ENCODE measurements at places on chromosomes 3 and 15.

GRCh38 chr3:98906230-98906629 is 4.7 kb upstream of the DCBLD2 start:
- no peak for DNase-seq

DNA sequence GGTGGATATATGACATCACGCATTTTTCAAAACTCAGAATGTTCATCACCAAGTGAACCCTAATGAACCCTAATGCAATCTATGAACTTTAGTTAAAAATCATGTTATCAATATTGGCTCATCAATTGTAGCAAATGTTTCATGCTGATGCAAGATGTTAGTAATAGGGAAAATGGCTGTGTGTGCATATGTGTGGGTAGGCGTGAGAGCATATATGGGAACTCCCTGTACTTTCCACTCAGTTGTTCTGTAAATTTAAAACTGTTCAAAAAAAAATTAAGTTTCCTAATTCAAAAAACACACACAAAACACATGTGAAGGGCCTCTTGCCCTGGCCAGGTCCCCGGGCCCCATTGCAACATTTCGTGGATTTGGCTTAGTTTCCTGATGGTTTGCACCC is 89.7 kb upstream of the PROK2 start:
- DNase-seq: no peak

GRCh38 chr15:38085931-38086568 is 151.6 kb downstream of the TMCO5A start:
- DNase-seq: no peak

GRCh38 chr15:28994142-28994830 is 108.5 kb downstream of the APBA2 start:
- no peak for DNase-seq

- no peak for DNase-seq
Measured at GRCh38 chr15:85456798-85457197, 76.4 kb downstream of the AKAP13 start.

- DNase-seq: no peak
Measured at GRCh38 chr15:68776477-68777270, 44.0 kb downstream of the ANP32A start.

- DNase-seq: no peak
Measured at GRCh38 chr3:183449391-183449790, 21.0 kb upstream of the MCF2L2 start.

GRCh38 chr15:66591322-66591862 is 25.6 kb upstream of the LCTL start:
- DNase-seq: no peak

- DNase-seq: no peak
Measured at GRCh38 chr3:175432376-175433025, 573.4 kb downstream of the NAALADL2 start.

DNA sequence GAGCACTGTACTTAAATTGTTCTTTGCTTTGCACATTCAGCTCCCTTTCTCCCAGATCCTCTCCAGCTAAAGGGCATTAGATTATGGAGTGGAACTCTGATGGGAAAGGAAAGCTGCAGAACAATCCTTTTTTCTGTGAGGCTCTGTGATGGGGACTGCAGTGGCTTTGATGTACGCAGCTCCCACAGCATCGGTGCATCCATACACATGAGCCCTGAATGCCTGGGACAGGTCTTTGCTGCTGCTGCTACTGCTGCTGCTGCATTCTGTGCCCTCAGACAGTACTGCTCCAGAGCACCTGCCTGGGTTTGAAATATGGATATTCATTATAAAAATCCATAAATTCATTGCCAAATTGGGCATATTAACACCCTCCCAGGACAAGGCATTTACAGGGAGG is 164.4 kb downstream of the WDR76 start:
- DNase-seq: no peak

DNA sequence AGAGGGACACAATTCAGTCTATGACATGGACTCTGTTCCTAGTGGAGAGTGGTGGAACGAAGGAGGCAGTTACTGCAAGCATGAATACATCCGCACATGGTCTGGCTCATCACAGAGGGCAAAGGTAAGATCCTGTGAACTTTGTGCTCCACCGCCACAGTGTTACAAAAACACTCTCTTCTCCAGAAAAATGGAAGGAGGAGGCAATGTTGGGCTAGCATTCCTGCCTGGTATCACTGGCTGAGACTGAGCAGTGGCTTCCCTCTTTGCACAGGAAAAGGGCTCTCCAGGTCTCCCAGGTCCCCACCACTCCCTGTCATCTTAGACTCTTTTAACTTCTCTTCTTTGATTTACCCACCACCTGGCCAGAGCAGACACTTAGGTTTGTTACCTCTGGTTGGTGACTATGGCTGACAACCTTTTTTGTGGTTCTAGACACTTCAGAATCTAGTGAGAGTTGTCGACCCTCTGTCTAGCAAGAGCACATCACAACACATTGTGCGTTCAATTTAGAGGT is 1.5 kb upstream of the EEFSEC start:
- no peak for DNase-seq

DNA sequence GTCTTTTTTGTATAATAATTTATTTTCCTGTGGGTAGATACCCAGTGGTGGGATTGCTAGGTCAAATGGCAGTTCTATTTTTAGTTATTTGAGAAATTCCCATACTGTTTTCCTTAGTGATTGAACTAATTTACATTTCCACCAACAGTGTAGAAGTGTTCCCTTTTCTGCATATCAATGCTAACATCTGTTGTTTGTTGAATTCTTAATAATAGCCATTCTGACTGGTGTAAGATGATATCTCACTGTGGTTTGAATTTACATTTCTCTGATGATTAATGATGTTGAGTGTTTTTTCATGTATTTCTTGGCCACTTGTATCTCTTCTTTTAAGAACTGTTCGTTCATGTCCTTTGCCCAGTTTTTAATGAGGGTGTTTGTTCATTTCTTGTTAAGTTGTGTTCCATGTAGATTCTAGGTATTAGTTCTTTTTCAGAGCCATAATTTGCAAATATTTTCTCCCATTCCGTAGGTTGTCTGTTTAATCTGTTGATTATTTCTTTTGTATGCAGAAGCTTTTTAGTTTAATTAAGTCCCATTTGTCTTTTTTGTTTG is 713.3 kb upstream of the EPHA6 start:
- DNase-seq: no peak

DNA sequence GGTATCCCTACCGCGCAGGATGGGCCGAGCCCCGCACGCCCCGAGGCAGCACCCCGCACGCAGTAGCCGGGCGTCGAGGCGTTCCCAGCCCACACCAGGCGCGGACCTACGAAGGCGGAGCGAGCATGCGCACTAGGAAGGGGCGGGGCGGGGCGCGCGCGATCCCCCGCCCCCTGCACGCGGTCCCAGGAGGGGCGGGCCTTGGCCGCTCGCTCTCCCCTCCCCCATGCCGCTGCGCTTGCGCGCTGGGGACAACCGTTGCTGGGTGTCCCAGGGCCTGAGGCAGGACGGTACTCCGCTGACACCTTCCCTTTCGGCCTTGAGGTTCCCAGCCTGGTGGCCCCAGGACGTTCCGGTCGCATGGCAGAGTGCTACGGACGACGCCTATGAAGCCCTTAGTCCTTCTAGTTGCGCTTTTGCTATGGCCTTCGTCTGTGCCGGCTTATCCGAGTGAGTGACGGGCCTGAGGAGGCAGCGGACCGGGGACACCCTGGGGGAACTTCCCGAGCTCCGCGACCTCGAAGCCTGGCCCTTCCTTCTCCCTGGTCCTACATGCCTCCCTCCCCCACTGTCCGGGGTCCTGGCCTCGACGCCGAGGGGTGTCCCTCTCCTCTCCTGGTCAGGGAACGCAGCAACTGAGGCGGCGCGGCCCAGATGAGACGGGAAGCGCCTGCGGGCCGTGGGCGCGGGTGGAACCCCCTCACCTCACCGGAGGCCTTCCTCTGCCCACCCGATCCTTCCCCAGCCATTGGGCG is at the start of gene SPESP1:
TSS of gene SPESP1 (plus strand) at position 258 of the 755 bp plus-strand sequence. CDS start at position 387, 129 bp downstream.
- DNase-seq: peak; percentile 61

GRCh38 chr15:51842852-51843737 is 13.6 kb downstream of the TMOD3 start:
- DNase-seq: no peak

- DNase-seq: no peak
Measured at GRCh38 chr15:98676586-98677270, 28.4 kb downstream of the IGF1R start.

DNA sequence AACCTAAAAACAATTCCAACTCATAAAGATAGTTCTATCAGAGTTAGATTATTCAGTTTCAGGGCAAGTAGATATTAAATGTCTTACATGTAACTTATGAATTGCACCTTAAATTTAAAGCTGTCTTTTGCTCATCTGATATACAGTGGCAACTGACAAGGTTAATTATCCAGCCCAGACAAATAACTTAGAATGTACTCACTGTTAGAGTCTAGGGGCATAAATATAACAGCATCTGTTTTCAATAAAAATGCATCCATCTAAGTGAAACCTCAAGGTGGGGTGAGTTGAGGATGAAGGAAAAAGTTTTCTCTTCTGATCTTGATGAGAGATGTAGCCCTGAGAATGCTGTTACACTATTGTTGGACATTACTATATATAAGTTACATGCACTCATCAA is 112.6 kb downstream of the FBN1 start:
- DNase-seq: no peak

DNA sequence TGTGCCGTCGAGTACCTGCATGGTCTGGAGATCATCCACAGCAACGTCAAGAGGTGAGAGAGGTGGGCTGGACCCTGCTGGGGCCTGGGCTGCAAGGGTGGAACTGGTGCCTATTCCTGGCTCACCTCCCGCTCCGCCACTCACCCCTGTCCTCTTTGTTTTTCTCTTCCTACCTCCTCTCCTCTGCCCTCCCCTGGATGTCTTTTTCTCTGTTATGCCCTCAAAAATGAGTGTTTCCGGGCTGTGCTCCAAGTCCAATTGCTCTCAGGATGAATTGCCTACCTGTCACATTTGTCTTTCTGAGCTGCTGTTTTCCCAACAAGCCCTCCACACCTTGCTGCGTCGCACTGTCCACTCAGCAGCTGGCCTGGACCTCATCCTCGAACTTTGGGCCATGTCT is 28.5 kb upstream of the TATDN2 start:
- peak; percentile 29 for DNase-seq

- no peak for DNase-seq
Measured at GRCh38 chr3:147514366-147515160, 105.4 kb downstream of the ZIC1 start.

- no peak for DNase-seq
Measured at GRCh38 chr3:133490468-133491351, 82.8 kb upstream of the CDV3 start.

DNA sequence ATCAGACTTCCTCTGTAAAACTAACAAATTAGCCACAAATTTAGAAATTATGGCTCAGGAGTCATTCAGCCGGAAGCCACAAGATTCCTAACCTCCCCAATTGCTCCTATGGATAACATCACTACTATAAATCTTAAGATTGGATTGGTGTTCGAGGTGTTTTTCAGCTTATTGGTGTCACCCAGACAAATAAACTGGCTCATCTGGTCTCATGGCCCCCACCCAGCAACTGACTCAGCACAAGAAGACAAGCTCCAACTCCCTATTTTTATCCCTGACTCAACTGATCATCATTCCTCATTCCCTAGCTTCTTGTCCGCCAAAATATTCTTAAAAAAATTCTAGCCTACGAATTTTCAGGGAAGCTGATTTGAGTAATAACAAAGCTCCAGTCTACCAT is 135.1 kb upstream of the STRIT1 start:
- DNase-seq: no peak

DNA sequence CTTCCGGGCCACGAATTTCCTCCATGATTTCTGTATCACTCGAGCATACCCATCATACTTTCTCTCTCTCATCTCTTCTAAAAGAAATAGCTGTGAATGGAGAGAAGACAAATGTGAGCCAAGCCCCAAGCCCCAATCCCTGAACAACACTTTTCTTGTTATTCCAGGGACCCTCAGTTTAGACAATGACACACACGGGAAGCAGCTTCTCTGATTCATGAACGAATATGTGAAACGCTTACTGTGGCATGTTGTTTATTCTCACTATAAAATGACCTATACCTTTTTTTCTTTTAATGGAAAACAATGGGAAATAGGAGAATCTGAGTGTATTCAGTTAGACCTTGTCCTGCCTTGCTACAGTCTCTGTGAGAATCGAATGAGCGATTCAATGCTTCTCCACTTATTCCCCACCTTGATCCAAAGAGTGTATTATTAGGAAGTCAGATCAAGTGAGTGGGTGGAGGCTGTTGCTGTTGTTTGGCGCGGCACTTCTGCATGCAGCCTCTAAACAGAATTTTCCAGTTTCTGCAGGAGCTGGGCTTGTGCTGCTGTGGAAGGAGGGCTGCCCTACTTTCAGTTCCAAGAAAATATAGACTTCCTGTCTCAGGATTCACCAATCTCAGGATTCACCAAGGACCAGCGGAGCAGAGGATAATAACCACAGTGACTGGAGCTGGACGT is 32.4 kb upstream of the LDHAL6B start:
- no peak for DNase-seq

All from pancreas (tissue), 10 donors.